ENCODE measurements at places on chromosomes 13 and 19.

DNA sequence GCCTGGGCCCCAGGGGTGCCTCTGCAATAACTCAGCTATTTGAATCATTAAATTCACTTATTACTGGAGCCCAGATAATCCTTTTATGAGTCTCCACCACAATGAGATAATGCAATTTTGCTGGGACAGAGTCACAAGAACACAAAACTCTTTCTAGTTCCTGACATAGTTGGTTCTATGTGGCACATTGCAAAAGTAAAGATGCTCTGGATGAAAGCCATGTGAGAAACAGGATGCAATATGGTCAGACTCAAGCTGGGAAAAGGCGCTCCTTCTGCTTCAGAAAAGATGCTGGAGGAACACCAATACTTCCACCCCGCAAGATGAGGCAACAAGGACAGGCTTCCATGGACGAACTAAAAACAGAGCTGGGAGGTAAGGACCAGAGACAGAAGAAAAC, 5.7 kb downstream of the ANKRD27 start:
- DNase-seq: no peak

- DNase-seq: no peak
These were observed 10.3 kb downstream of the EHD2 start for GRCh38 chr19:47723581-47723940.

DNA sequence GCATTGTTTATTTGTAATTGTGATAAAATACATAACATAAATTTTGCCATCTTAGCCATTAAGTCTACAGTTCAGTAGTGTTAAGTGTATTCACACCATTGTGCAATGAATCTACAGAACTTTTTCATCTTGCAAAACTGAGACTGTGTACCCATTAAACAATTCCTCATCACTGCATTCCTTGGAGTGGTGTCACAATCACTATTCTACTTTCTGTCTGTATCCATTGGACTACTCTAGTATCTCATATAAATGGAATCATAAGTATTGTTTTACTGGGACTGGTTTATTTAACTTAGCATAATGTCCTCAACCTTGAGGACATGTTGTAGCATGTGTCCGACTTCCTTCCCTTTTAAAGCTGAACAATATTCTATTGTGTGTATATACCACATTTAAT, 36.8 kb downstream of the UFM1 start:
- DNase-seq: no peak

GRCh38 chr13:53351021-53351420, 322.4 kb downstream of the OLFM4 start:
- no peak for DNase-seq

GRCh38 chr19:28471731-28472510, 741.0 kb downstream of the UQCRFS1 start:
- no peak for DNase-seq

GRCh38 chr19:47891923-47892666, 6.0 kb upstream of the SULT2A1 start:
- no peak for DNase-seq

DNA sequence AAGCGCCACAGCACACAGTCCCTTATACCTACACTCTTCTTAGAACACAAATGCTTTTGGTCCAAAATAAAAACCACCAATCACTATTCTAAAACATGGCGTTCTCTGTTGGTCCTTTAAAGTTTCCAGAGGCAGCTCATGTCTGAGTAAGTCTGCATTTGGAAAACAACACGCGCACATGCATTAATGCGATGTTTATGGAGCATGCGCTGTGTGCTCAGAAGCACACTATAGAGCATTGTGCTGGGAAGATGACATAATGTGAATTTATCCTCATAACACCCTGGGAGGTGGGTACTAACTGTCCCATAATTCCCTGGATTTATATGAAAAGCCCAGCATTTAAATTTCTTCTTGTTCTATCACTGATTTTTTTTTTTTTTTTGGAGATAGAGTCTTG, 10.7 kb downstream of the ZNF682 start:
- DNase-seq: no peak

DNA sequence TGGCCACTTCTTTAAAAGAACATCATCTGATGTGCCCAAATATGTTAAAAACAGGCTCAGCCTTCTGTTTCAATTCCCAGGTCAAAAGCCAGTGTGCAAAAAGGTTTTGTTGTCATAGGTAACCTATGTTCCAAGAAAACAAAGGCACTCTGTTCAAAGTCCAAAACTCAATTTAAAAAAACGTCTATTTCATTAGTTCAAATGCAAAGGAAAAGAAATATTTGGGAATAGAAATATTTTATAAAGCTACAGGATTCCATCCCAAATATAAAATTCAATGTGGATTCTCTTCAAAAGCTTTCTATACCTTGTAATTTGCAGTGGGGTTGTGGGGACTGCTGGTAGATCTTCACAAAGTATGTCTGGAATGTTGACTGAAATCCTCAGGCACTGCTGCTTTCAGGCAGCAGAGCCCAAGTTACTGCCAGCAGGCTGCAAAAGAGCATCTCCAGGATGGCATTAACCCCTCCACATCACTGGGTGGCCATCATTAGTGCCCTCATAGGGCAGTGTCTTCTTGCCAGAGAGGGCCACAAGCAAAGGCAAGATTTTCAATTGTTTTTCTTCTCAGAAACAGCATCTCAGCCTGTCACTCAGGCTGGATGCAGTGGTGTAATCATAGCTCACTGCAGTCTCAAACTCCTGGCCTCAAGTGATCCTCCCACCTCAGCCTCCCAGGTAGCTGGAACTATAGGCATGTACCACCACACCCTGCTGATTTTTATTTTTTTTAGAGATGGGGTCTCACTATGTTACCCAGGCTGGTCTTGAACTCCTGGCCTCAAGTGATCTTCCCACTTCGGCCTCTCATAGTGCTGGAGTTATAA, 22.8 kb upstream of the STK24 start:
- no peak for DNase-seq

DNA sequence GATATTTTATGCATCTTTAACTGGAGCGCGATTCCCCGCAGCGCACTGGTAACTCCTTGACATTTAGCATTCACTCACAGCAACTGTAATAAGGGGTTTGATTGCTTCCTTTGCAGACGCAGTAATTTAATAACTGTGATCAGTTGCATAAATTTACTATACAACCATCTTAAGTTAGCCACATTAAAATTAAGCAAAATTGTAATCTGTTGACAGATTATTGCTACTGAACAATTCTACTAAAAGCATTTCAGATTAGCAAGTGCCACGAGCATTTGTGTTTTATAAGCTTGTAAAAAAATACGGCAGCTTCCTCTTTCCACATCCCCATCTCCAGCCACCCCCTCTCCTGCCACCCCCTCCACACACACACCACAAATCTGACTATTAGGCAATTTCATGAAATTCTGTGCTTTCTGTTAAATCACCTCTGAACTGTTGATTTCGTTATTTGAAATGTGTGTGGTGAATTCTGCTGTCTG, 44.4 kb downstream of the TSHZ3 start:
- no peak for DNase-seq

GRCh38 chr13:106354961-106355360, 180.5 kb downstream of the EFNB2 start:
- DNase-seq: no peak

DNA sequence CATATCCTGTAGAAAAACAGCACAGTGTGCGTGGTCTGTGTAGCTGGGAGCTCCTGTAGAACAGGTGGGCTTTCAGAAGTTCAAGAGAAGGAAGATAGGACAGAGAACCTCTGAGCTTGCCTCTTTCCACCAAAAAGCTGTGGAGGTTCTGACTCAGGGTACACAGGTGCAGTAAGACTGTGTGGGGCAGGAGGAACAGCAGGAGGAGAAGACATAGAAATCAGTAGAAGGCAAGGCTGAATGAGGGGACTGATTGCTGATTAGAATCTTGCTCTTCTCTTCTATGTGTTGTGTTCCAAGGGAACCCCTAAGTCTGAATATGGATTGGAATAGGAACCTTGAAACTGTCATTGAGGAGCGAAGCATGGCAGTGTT, 122.7 kb downstream of the AKAP11 start:
- DNase-seq: no peak

DNA sequence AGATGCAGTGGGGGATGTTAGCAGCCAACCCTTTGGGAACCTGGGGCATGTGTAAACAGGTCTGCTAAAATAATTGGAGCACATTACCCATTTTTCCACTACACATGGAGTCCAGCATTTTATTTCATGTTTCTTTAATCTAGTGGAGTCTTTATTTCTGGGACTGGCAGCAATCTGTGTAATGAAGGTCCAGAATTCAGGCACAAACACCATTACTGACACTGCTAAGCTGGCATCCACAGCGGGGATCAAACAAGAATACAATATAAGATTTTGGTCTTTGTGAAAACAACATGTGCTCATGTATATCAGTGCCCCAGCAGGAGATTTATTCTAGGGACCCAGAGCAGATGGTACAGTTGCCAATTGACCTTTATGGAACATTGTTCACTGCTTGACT, 1587.0 kb upstream of the PRR20A start:
- no peak for DNase-seq

GRCh38 chr13:50713523-50714248, 129.8 kb downstream of the DLEU7 start:
- DNase-seq: no peak

GRCh38 chr13:42812316-42812715, 30.9 kb downstream of the FAM216B start:
- no peak for DNase-seq

GRCh38 chr13:43407023-43407581, 379.7 kb downstream of the ENOX1 start:
- no peak for DNase-seq

DNA sequence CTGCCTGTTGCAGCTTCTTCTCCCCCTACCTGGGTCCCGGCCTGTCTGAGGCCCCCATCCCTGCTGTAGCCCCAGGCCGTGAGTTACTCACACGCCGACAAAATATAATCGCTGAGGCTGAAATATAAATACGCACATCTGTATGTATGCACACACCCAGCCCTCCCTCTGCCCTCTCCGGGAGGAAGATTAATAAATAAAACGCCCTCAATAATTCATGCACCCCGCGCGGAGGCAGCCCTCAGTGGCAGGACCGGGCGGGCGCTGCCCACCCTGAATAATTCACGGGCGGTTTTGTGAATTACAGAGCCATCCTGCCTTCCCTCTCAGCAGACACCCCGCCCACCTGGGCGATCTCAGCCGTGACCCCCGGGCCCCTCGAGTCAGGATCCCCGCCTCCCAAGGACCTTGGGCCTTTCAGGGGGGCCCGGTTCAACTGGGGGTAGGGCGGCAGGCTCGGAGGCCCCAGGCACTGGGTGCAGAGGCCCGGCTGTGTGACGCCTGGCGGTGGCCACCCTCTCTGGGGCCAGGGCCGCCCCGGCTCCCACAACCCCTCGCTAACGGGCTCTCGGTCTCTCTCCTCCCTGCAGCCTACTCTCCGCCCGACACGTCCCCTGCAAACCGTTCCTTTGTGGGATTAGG, 24.2 kb downstream of the SMIM24 start:
- no peak for DNase-seq

DNA sequence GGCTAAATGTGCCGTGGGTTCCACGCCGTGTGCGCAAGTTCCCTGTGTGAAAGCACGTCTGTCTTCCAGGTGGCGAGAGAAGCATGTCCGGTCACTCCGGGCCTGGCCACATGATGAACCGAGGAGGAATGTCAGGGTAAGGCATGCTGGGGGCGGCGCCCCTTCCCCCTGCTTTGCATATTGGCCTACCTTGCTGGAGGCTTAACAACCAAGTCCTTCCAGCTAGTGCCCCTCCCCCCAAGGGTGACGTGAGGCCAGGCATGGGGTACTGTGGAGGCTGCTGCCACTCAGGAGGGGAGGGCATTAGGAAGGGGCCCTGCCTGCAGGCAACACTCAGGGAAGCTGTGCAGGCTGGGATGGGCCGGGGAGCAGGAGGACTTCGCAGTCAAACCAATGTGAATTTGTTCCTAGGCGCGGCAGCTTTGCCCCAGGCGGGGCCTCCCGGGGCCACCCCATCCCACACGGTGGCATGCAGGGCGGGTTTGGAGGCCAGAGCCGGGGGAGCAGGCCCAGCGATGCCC, 12.5 kb downstream of the MICOS13 start:
- DNase-seq: no peak

DNA sequence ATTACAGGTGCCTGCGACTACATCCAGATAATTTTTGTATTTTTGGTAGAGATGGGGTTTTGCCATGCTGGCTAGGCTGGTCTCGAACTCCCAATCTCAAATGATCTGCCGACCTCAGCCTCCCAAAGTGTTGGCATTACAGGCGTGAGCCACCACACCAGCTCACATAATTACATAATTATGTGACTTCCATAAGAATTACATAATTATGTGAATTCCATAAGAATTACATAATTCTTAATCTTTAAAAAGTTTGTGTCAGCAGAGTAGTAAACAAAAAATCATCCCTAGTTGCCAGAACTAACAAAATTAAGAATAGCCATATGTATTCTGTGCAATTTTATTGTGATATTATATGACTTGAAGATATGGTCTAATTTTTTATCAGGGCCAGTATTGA, 25.6 kb downstream of the IFT88 start:
- no peak for DNase-seq

DNA sequence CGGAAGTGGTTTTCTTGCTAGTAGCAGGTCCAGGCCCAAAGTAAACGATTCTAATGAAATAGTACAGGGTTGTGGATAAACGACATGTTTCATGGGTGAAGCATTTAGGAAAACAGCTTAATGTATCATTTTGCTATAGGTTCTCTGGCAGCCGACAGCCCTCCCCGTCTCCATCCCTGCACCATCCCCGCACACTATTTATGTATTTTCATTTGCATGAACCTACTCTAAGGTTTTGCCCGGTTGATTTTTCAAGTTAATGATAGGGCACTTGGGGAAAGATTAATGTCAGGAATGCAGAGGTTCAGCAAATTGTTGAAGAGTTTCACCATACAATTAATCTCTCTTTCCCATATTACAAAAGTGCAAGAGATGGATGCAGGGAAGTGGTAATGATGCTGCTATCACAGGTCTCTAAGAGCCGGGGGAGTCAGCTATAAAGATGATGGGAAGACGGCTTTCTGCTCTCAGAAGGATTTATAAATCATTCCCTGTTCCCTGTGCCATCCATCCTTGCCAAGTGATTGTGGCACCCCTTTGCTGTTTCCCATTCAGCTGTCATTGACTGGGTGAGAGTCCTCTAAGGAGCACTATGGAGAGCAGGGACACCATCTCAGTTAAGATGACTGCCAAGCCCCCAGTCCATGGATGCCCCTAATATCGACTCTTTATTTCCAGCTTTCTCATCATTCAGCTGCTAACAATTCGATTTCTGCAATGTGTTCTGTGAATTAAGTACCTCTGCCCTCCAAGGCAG, 186.3 kb downstream of the IRS2 start:
- no peak for DNase-seq

- no peak for DNase-seq
These were observed 12.1 kb downstream of the CBY2 start for GRCh38 chr13:45714170-45714569.

DNA sequence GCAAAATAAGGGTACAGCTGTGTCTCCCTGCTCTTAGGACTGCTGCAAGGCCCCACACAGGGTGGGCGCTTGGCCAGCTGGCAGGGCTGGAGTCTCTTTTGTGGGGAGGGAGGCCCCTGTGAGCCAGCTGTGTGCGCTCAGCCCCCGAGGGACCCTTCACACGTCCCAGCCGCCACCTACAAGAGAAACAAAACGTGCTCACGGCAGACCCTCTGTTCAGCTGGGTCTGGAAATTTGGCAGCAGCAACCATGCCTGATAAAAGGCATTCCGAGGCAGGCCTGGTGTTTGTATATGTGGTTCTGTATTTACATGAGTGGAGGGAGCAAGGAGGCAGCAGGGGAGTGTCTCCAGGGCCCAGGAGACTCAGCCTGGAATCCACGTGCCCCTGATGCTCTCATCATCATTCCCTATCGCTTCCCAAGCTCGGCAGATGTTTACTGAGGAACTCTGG, 49.7 kb downstream of the CRTC1 start:
- no peak for DNase-seq

GRCh38 chr19:49387936-49388372, at the start of gene KASH5:
TSS of gene KASH5 (plus strand) at chr19:49388249. CDS start at chr19:49390884, 2,635 bp downstream.
- peak; percentile 76 for DNase-seq
